ENCODE measurements at places on chromosomes 13 and 19.

DNA sequence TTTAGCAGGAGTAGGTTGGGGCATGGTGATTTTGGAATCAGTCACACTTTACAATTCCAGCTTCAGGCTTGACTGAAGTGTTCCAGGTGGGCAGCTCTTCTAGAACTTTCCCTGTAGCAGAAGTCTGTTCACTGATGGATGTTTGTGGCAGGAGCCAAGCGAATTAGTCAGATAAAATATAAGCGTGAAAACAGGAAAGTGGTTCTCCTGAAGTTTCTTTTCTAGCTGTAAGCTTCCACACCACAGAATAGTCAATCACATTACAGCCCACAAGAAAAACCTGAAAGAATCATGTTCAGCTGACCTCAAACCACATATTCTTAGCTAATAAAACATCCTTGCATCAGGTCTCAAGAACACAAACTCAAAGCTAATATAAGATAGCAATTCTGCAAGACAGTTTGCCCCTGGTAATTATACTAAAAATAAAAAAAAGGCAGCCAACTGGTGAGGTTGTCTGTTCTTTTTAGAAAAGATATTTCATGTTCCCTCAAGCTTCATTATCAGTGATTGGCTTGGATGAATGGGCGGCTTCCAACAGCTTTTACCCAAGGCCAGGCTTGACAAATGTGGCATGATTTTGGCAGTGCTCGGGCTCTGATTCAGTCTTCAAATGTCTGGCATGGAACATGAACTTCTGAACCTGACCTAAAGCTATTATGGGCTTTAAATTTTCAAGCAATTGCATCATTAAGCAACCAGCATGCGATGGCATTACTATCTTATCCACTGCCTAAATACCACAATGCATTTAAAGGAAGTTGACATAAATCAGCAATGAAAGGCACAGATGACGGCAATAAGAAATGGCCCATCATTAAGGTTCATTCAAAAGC, 136.8 kb downstream of the DCLK1 start:
- no peak for DNase-seq

- DNase-seq: no peak
Observed at GRCh38 chr13:106407338-106407737, 128.1 kb downstream of the EFNB2 start.

GRCh38 chr13:80297094-80297493, 43.8 kb downstream of the SPRY2 start:
- no peak for DNase-seq

GRCh38 chr19:56333506-56333905, 18.9 kb upstream of the ZSCAN5A start:
- no peak for DNase-seq

DNA sequence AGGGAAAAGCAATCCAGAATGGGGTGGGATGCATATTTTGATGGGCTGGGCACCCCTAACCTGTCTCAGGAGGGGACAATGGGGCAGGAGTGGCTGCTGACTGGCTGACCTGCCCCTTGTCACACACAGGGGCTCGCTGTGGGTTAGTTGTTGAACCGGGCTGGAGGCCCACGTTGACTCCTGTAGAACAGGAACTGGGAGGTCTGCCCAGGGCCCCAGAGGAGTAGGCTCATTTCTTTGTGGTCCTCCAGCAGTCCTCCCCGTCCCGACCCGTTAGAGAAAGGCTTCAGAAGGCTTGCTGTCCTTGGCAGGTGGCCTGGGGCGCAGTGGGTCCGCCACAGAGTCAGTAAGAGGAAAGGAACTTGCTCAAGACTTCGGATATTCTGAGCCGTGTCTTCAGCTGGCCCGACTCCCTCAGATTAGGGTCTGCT, 70.1 kb downstream of the COL4A1 start:
- DNase-seq: no peak

DNA sequence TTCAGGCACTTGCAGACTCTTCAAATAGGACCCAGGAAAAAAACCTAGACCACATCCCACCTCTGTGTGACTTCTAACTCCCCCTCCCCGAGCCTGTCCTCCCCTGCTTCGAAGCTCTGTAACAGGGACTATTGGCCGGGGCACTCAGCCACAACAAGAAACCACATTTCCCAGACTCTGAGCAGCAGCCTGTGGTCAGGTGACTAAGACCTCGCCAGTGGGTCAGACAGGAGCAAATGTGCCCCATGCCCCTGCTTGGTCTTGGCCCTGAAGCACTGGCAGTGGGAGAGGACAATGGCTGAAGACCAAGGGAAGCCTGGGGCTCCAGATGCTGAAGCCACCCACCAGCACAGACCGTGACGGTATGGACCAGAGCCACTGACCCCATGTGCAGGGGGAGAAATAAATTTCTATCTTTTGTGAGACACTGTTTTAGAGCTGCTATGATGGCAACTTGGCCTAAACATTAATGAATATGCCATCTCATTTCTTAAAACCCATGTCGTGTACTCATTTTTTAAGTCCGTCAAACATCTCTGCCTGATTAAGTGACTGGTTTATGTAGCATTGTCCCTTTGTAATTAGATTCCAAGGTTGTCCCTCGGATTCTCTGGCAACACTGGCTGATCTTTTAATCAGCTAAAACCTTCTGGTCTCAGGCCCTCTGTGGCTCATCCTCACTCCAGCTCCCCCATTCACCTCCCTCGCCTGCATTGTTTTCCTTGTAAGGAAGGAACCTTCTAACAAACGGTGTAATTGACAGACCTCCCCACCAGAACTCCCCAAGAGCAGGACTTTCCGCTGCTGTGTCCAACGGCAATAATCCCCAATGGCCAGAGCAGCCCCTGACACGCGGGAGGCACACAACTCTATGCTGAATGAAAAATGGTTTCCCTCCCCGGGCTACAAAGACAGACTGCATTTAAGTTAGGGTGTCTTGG, 98.4 kb downstream of the STK24 start:
- DNase-seq: no peak

DNA sequence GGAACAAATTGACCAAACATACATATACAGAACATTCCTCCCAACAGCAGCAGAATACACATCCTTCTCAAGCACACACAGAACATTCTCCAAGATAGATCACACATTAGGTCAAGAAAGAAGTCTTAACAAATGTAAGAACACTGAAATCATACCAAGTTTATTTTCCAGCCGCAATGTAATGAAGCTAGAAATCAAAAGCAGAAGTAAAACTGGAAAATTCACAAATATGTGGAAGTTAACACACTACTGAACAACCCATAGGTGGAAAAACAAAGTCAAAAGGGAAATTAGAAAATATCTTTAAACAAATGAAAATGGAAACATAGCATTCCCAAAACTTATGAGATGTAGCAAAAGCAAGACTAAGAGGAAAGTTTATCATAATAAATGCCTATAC, 692.6 kb downstream of the DIAPH3 start:
- no peak for DNase-seq

DNA sequence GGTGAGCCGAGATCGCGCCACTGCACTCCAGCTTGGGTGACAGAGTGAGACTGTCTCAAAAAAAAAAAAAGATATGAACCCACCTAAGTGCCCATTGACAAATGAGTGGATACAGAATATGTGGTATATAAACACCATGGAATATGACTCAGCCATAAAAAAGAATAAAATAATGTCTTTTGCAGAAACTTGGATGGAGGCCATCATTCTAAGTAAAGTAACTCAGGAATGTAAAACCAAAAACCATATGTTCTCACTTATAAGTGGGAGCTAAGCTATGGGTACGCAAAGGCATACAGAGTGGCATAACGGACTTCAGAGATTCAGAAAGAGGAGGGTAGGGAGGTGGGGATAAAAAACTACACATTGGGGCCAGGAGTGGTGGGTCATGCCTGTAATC, 29.5 kb downstream of the PLA2G4C start:
- DNase-seq: no peak

Data from stimulated activated CD4-positive, alpha-beta T cell treated with anti-CD3 and anti-CD28 coated beads, TNF-alpha, amount 100 ng/mL, for 1 hour (primary cell).